Activated naive CD4-positive, alpha-beta T cell (primary cell): ENCODE measurements at places on chromosomes 13 and 19.

GRCh38 chr13:97225533-97225932 lies 3.4 kb downstream of the MBNL2 start:
- DNase-seq = no peak

- DNase-seq = no peak
Observed at GRCh38 chr19:54186934-54187381, 2.4 kb downstream of the MBOAT7 start.

DNA sequence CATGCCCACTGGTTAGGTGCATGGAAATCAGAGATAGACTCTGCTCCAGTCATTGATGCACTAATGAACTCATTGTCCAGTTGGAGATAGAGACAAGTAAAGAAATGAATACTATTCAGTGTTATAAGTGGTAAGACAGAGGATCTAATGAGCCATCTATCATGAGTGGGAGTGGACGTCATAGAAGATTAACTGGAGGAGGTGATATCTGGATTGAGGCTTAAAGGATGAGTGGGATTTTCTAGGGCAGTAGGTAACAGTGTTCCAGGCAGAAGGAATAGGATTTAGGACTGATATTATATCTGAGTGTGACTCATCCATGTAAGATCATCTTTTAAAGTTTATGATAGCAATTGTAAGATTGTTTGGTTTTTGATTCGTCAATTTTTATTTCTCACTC lies 152.2 kb upstream of the CSNK1A1L start:
- DNase-seq = no peak

- no peak for DNase-seq
Observed at GRCh38 chr19:4393947-4394590, 6.3 kb downstream of the SH3GL1 start.
